ENCODE measurements at places on chromosomes 1 and 21.

DNA sequence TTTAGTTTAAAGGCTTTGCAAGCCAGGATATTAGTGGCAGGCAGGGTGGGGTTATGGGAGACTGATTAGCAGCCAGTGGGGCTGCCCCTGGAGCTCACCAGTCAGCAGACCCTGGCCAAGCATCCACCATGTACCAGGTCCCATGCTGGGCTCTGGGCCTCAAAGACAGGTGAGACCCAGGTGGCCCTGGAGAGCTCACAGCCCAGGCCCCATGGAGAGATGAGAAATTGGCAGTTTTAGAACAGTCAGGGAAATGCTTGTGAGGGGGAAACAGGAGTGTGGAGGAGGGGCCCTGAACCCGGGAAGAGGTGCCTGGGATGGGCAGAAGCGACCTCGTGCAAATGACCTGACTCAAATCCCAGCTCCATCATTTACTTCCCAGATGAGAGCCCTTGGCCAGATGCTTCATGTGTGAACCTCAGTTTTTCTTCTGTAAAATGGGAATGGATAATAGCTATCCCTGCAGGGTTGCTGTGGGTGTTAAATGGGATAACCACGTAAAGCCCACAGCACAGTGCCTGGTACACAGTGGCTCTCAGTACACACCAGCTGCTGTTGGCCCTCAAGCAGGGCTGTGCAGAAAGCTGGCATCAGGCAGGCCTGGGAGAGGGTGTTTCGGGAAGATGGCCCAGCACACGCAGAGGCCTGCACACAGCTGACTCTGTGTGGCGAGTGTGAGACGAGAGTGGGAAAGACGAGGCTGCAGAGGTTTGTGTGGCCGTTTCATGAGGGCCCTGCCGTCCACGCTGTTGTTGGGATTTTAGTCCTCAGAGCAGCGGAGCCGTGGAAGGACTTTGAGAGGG is 518.5 kb downstream of the PTPRU start:
- no peak for DNase-seq

DNA sequence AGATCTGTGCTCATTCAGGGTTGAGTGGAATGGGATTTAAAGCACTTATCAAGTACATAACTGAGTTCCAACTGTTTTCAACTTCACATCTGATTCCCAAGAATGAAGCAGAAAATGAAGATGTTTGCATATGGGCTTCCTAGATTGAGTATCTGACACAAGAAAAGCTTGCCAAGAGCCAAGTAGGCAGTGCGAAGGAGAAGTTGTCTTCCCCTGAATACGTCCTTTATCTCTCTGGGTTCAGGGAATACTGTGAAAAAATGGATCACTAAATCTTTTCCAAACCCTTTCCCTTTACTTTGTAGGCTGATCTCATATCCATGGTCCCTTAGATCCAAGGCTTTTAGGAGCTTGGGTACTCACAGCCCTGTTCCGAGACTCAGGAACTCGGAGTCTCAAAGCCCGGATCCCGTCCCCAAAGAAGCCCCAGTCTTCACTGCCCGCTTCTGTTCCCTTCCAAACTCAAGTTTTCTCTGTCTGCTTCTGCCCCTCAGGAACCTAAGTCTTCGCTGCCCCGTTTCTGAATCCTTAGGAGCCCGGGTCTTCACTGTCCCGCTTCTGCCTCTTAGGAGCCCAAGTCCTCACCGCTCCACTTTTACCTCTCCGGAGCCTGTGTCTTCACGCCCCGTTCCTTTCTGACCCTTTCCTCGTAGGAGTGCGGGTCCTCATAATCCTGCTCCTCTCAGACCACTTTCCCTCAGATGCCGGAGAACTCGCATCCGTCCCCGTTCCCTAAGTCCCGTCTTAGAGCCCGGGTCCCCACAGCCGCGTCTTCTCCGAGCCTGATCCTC is 616 bp downstream of the TAF12 start:
- DNase-seq: no peak

- no peak for DNase-seq
Observed at GRCh38 chr21:29074007-29074376, 544 bp upstream of the CCT8 start.

DNA sequence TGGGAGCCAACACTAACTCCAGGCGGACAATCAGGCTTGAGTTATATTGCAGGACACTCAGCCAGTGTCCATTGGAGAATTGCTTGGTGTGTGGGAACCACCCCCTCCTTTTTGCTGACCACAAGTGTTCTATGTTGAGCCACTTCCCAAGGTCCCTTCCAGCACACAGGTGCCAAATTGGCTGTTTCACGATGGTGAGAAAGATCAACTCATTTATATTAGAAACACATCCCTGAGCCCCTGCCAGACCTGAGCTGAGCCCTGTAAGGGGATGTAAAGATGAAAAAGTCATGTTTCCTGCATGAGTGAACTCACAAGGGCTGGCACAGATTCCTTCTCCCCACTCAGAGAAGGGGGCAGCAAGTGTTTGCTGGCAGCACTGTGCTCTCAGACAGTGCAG is 96.5 kb downstream of the KCNN3 start:
- DNase-seq: no peak

- no peak for DNase-seq
Observed at GRCh38 chr1:76881762-76882161, 14.5 kb downstream of the ST6GALNAC5 start.

DNA sequence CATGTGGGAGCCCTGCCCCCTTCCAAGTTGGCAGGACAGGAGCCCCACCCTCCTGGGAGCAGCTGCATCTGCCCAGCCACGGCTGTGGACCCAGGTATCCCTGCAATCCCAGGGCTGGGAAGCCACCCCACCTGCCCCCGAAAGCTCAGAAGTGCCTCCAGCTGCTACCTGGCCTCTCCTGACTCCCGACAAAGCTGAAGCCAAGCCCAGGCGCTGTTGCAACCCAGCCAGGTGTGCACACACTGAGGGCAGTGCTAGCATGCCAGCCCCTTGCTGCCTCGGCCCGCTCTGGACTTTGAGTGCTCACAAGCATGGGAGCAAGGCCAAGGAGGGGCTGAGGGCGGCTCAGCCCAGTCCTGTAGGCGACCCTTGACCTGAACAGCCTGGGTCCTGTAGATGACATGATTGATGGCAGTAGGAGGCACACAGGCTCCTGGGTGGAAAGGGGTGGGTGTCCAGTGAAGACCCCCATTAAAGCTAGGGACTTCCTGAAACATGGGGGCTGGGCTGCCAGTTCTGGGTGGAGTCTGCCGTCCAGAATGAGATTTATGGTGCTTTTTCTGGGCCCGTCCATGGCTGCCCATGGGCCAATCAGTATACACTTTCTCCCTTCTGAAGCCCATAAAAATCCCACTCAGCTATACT is 2.8 kb upstream of the SSU72 start:
- no peak for DNase-seq

- no peak for DNase-seq
Observed at GRCh38 chr1:19370453-19371170, 58.5 kb downstream of the SLC66A1 start.

DNA sequence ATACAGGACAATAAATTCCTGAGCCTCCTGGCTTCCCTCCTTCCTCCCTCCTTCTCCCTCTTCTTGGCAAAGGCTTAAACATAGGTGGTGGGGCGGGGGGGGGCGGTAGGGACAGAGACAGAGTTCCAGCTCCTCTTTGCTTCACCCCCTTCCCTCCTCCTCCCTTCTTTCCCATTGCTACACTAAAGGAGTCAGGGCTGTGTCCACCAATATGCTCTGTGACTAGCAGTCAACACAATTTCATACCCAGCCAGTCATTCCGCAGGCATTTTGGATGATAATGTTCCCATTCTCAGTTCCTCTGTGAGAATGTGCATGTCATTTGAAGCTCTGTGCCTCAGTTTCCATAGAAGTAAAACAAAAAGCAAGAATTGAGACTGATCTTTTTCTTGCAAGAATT is 1.7 kb downstream of the LMOD1 start:
- no peak for DNase-seq

DNA sequence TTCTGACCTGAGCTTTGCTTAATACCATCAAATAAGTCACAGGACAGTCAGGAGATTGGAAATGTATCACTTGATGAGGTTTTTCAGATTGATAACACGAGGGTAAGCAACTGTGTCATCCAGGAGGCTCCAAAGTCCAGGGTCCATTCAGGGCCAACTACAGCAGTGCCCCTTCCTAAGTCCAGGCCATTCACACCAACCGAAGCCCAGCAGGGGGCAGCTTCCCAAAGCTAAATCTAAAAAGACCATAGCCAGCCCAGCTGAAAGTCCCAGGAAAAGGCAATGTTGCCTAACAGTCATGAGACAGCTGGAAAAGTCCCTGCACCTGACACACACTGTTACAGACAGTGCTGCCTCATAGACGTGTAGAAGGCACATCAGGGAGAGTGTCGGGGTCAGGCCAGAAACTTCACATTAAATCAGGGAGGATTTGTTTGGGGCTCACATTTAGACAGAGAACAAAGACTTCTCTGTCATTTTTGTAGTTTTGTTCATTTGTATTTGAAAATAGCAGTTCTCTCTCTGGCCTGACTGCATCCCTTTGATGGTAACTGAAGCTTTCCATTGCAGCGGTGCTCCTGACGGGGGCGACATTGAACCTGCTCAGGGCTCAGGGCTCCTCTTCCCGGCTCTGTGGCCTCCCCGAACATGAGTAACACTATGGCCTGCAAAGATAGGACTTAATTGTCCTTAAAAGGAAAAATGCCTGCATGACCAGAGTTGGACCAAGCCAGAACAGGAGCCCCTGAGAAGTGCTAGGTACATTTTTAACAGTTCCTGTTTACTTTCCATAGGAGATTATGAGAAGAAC is 200.4 kb downstream of the NRIP1 start:
- no peak for DNase-seq

GRCh38 chr1:200588698-200589097 is 31.9 kb downstream of the KIF14 start:
- DNase-seq: no peak

DNA sequence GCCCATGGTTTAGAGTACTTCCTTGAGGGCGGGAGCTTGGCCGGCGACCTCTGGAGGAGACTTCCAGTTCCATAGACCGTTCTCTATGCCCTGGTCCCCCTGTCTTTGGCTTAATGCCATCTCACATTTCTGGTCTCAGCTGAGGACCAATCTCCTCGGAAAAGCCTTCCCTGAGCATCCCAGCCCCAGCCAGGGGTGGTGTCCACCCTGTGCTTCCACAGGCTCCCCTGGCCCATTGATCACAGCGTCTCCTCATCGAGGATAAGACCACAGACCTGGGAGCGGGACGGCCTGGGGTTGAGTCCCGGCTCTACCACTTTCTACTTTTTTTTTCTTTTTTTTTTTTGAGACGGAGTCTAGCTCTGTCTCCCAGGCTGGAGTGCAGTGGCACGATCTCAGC is 14.5 kb downstream of the WNT4 start:
- no peak for DNase-seq

GRCh38 chr1:169109561-169110134 is 3.2 kb downstream of the ATP1B1 start:
- no peak for DNase-seq

GRCh38 chr1:229599218-229599954 is 26.5 kb downstream of the TAF5L start:
- no peak for DNase-seq

- DNase-seq: no peak
Observed at GRCh38 chr1:18951818-18952391, 4.6 kb downstream of the IFFO2 start.

DNA sequence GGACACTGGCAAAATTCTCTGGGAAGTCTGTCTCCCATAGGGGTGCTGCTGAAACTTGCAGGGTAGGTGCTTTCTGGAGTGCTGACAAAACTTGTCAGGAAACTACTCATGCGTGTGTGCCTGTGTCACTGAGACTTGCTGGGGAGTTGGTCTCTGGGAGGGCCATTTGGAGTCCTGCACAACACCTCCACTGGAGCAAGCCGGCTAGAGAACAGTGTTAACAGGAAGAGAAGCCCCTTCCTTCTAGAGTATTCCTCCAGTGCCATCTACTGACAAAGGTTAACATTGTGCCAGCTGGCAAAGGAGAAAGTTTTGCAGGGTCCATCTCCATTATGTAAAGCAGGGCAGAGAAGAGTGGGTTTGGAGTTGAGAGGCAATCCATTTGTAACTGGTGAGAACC is 30.0 kb downstream of the ZMYM4 start:
- no peak for DNase-seq

- no peak for DNase-seq
Observed at GRCh38 chr1:63886340-63886739, 112.5 kb downstream of the ROR1 start.

DNA sequence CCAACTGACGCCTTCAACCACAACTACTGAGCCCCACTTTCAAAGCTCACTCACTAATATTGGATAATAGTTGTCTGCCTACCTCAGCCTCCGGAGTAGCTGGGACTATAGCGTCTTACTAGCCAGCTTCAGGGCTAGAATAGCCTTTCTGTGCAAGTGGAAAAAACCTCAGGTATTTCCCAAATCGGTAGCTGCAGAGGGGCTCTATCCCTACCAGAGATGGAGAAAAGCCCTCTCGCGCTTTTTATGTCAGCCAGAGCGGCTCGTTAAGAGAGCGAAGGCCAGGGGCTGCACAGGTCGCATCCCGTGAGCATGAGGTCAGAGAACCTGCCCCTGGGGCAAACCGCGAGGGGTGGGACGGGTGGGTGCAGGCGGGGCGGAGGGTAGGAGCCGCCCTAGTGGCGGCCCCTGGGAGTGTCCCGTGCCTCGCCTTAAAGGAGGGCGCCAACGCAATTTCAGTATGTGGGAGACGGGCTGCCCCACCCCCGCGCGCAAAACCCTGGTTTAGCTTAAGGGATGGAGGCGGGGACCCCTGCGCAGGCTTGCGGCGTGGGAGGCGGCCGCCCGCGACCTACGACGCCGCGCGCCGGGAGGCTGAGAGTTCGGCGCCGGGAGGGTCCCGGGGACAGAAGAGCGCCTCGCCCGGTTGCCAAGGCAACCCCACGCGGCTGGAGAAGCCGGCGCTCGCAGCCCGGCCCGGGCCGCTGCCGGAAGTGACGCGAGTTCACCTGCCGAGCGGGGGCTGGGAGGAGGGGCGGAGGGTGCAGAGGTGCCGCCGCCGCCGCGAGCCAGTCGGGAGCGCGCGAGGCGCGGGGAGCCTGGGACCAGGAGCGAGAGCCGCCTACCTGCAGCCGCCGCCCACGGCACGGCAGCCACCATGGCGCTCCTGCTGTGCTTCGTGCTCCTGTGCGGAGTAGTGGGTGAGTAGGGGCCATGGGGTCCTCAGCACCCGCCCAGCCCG is at the start of gene CXADR:
Gene CXADR (plus strand): TSS at position 791 of the 961 bp plus-strand sequence. CDS start 87 bp downstream, at position 878.
- no peak for DNase-seq

DNA sequence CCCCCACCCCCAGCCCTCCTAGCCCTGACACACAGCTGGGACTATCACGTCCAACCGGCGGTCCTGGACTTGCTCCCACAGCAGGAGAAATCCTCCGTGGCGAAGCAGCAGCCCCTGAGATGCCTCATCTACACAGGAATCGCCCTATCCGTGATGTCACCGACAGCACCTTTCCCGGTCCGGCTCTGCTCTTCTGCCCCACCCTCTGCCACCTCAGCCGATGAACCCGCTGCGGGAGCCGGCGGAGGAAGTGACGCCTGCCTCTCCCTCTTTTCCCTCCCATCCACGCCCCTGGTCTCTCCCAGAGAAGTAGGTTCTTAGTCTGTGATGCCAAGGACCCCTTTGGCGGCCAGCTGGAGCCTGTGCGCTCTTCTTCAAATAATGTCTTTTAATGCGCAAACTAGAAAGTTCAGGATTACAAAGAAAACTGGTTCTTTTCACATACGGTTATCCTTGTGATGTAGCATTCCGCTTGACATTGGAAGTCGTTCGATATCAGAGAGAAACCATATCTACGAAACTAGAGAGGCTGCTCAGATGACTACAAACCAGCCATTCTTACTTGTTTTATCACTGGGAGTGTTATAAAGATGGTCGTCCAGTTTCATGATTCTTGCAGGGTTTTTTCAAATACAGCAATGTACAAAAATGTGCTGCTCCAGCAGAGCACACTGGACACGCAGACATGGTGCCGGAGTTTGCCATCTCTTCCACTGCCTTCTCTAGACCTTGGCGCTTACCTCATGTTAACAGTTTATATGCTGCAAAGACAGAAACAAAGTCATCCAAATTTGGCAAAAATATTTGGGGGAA is 120.3 kb downstream of the PPIAL4G start:
- DNase-seq: no peak
